Colonic mucosa (tissue), 4 donors: ENCODE measurements at places on chromosomes 1 and 21.

DNA sequence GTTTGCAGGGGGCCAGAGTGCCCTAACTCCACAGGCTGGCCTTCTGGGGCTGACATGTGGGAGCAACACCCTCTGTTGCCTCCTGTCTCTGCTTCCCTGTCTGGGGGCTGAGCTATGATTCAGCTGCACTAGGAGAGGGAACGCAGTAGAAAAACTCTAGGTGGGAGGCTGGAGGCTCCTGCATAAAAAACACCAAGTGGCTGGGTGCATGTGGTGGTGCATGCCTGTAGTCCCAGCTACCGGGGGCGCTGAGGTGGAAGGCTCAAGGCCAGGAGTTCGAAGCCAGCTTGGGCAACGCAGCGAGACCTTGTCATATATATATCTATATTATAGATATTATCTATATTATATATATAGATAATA is 5.6 kb downstream of the KIF17 start:
- H3K4me1 ChIP-seq: no peaks in the 10 kb centered on the region
- no peak for DNase-seq
- no peak overlapping the region for H3K27ac ChIP-seq
- H3K27me3 ChIP-seq: peaks cover 9% of the 10 kb centered on the region

GRCh38 chr1:189141056-189141455 is 1336.6 kb downstream of the BRINP3 start:
- H3K36me3 ChIP-seq: no peaks in the 10 kb centered on the region
- H3K4me3 ChIP-seq: no peak overlapping the region
- no peaks in the 10 kb centered on the region for H3K27me3 ChIP-seq

- H3K36me3 ChIP-seq: no peaks in the 10 kb centered on the region
- no peak overlapping the region for H3K27ac ChIP-seq
- no peak overlapping the region for H3K4me3 ChIP-seq
- H3K27me3 ChIP-seq: no peaks in the 10 kb centered on the region
- no peaks in the 10 kb centered on the region for H3K4me1 ChIP-seq
- no peak for DNase-seq
Measured at GRCh38 chr1:168430321-168430720, 113.5 kb downstream of the XCL2 start.

- H3K4me3 ChIP-seq: no peak overlapping the region
- H3K27ac ChIP-seq: no peak overlapping the region
- H3K36me3 ChIP-seq: no peaks in the 10 kb centered on the region
- DNase-seq: no peak
Measured at GRCh38 chr1:111843177-111843576, 87.5 kb downstream of the DDX20 start.

DNA sequence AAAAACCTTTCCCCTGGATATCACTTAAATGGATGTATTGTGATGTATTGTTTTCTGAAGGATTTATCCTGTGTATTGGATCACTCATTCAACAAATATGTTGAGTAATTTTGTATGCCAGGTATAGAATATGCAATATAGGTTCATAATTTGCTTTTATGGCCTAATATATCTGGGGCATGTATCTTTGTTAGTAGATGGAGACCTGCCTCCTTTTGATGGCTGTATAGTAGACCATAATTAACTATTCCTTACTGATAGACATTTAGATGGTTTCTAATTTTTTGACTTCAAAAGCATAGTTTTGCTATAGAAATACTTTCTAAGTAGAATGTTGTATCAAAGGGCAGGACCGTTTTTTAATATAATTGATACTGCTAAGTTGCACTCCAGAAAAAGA is 8.6 kb downstream of the RBBP4 start:
- H3K4me1 ChIP-seq: no peaks in the 10 kb centered on the region
- no peak for DNase-seq

- H3K36me3 ChIP-seq: no peaks in the 10 kb centered on the region
- no peaks in the 10 kb centered on the region for H3K27me3 ChIP-seq
- no peaks in the 10 kb centered on the region for H3K4me1 ChIP-seq
- H3K4me3 ChIP-seq: no peak overlapping the region
- no peak overlapping the region for H3K27ac ChIP-seq
- DNase-seq: no peak
Measured at GRCh38 chr1:109650609-109651008, 5.3 kb upstream of the GSTM4 start.
